Naive B cell (primary cell): ENCODE measurements at places on chromosomes 3 and 15. TPM values are rescaled to one million over a fixed set of nuclear protein-coding genes. Genes with fewer than 3 reads are reported as not detected.

TLR9 gene
- polyA plus RNA-seq, result 1.6 TPM

C3orf49 gene
- not detected for polyA plus RNA-seq

GRCh38 chr3:113743006-113743630 lies 2.9 kb downstream of the NAA50 start:
- peak overlapping the region; percentile 100 for H3K4me3 ChIP-seq
- H3K36me3 ChIP-seq, result peaks cover 7% of the 10 kb centered on the region
- H3K4me1 ChIP-seq, result peaks cover 51% of the 10 kb centered on the region
- no peak overlapping the region for H3K27ac ChIP-seq

- H3K27me3 ChIP-seq, result no peaks in the 10 kb centered on the region
- no peak for DNase-seq
- H3K4me1 ChIP-seq, result peaks cover 11% of the 10 kb centered on the region
- H3K4me3 ChIP-seq, result no peak overlapping the region
- H3K36me3 ChIP-seq, result no peaks in the 10 kb centered on the region
These were observed 46.5 kb downstream of the PTPN9 start for GRCh38 chr15:75532413-75533250.

DNA sequence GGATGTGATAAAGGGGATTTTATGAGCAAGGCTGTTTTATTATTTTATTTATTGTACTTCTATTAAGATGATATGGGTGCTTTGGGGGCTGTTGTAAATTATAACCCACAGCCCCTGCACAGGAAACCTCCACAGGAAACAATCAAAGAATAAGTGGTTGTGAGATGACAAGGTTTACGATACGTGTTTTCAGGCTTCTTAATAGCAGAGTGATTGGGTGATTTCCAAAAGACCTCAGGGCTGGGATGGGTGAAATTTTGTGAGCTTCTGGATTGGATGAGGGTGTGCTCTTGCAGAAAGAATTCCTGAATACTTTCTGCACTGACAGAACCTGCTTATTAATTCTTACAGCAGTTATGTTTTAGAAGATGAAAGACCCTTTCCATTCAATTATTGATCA lies 21.4 kb downstream of the CHL1 start:
- H3K4me3 ChIP-seq, result peak overlapping the region; percentile 3
- H3K36me3 ChIP-seq, result no peaks in the 10 kb centered on the region
- H3K4me1 ChIP-seq, result peaks cover 33% of the 10 kb centered on the region
- DNase-seq, result no peak
- no peak overlapping the region for H3K27ac ChIP-seq

RAD51 gene
- 0.61 TPM for polyA plus RNA-seq

DNA sequence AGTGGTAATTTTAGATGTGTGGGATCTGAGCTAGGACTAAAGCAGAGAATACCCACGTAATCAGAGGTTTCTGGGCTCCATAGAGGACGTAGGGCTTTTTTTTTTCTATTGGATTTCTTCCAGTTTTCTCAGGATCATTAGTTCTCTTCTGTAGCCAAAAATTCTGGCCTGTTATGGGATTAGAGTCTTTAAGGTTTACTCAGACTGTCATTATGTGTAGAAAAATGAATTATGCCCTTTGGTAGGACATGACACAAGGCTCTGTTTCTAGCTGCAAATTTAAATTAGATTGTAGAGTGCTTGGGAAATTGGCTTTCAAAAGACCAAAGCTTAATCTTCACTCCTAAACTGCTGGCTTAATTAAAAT lies 1.9 kb downstream of the SETD5 start:
- peaks cover 69% of the 10 kb centered on the region for H3K4me1 ChIP-seq
- DNase-seq, result no peak
- no peaks in the 10 kb centered on the region for H3K36me3 ChIP-seq

CHRFAM7A gene
- not detected for polyA plus RNA-seq

PRTG gene
- polyA plus RNA-seq, result not detected

DNA sequence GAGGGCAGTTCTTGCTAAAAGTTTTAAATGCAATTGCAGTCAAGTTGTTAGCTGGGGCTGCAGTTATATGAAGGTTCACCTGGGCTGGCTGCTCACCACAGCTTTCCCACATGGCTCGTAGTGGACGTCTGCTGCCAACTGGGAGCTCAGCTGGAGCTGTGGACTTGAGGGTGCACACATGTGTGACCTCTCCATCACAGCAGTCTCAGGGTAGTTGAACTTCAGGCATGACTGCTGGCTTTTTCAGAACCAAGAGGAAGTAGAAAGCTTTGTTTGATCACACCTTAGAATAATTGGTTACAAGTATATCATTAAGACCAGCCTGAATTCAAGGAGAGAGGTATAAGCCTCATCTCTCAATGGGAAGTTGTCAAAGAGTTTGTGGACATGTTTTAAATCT lies 74.1 kb downstream of the CHL1 start:
- peaks cover 59% of the 10 kb centered on the region for H3K4me1 ChIP-seq
- H3K4me3 ChIP-seq, result no peak overlapping the region
- no peaks in the 10 kb centered on the region for H3K27me3 ChIP-seq
- DNase-seq, result no peak

ECE2 gene
- not detected for polyA plus RNA-seq

TMEM207 gene
- not detected for polyA plus RNA-seq

CLDND1 gene
- polyA plus RNA-seq, result 82.3 TPM

- peak; percentile 43 for DNase-seq
- no peaks in the 10 kb centered on the region for H3K36me3 ChIP-seq
- no peaks in the 10 kb centered on the region for H3K27me3 ChIP-seq
- peak overlapping the region; percentile 82 for H3K4me3 ChIP-seq
These were observed 42.9 kb upstream of the PLCL2 start for GRCh38 chr3:16841904-16842271.

RTP4 gene
- polyA plus RNA-seq, result 9.9 TPM

GRCh38 chr3:17078926-17079465 lies 194.2 kb downstream of the PLCL2 start:
- no peak for DNase-seq
- peaks cover 50% of the 10 kb centered on the region for H3K36me3 ChIP-seq

ELL3 gene
- 39.6 TPM for polyA plus RNA-seq

- H3K4me3 ChIP-seq, result no peak overlapping the region
- H3K27ac ChIP-seq, result peak overlapping the region; percentile 51
- peaks cover 9% of the 10 kb centered on the region for H3K36me3 ChIP-seq
- no peak for DNase-seq
These were observed 151.1 kb downstream of the OSBPL10 start for GRCh38 chr3:31829826-31830426.

DNA sequence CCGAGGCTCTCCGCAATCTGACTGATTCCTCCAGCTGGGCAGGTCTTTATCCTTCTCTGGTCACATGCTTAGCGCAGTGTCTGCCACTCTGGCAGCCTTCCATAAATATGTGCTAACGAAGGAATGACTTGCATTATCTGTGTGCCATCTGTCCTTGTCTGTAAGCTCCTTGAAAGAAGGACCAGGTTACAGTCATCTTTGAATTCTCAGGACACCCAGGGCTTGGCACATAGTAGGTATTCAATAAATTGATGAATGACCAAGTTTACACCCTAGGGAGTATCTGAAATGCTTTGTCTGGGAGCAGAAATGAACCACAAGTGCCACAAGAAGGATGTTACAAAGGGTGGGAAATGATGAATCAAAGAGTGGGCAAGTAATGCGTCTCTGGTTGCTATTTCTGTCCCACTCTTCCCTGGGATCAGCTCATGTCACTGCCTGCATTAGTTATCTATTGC lies 16.5 kb upstream of the FAM3D start:
- H3K36me3 ChIP-seq, result no peaks in the 10 kb centered on the region
- H3K27ac ChIP-seq, result no peak overlapping the region
- no peak for DNase-seq
- peaks cover 11% of the 10 kb centered on the region for H3K27me3 ChIP-seq
- H3K4me1 ChIP-seq, result no peaks in the 10 kb centered on the region

GRCh38 chr15:25391971-25392721 lies 46.7 kb downstream of the UBE3A start:
- H3K4me3 ChIP-seq, result no peak overlapping the region
- no peak overlapping the region for H3K27ac ChIP-seq
